ENCODE measurements at places on chromosomes 2 and 18.

- no peak for DNase-seq
These were observed 172.9 kb downstream of the CMPK2 start for GRCh38 chr2:6692819-6693218.

- DNase-seq: no peak
These were observed 21.7 kb downstream of the CLASP1 start for GRCh38 chr2:121627525-121628050.

GRCh38 chr2:113219889-113220641, 46.3 kb downstream of the PSD4 start:
- DNase-seq: no peak

DNA sequence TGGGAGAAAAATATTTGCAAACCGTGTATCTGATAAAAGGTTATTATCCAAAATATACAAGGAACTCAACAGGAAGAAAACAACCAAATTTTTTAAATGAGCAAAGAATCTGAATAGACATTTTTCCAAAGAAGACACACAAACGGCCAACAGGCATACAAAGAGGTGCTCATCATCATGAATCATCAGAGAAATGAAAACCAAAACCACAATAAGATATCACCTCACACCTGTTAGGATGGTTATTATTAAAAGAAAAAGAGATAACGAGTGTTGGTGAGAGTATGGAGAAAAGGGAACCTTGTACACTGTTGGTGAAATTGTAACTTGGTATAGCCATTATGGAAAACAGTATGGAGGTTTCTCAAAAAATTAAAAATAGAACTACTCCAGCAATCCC, 463.3 kb downstream of the IRS1 start:
- no peak for DNase-seq

GRCh38 chr18:13452871-13453680, 234.5 kb downstream of the LDLRAD4 start:
- no peak for DNase-seq

DNA sequence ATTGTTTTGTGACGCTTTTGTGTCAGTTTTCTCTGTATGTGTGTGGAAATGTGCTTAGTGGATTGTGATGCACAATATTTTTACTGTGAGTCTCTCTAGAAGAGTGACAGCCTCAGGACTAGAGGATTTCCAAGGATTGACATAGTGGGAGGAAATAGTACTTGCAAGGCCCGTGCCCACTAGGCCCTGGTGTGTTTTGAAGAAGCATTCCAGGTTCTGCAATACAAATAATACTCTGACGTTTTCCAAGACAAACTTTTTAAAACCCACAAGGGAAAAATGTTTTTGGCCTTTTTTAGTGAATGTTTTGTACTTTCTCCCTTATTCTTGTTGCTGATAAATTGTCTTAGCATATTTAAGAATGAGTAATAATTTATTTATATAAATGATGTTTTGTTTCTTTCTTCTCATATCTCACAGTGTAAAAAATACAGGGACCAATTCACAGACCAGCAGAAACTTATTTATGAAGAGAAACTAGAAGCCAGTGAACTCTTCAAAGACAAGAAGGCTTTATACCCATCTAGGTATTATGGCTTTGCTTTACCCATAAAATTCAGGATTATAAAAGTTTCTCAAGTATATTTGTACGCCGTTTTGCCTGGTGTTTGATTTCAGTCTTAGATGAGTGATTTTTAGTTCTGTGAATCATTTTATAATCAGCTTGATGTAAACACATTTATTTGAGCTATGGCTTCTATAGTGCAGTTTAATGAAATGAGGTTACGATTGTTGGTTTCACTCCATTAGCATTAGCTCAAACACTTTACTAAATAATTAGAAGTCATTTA, 165.6 kb downstream of the MYO1B start:
- DNase-seq: no peak

DNA sequence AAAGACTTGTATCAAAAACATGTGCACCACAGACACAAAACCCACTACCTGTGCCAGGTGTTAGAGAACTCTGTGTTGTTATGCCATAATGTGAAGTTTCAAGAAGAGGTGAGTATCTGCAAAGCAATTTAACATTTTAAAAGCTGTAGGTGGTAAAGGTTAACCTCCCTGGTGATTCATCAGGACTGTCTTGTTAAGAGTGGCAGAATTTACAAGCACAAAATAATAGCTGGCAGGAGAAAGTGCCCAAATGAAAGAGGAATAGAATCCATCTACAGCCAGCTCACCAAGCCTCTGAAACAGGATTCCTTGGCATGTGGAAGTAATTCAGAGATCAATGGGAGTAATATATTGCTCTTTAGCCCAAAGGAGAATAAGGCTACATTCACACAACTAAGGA, 230.7 kb downstream of the AFF3 start:
- no peak for DNase-seq

- no peak for DNase-seq
These were observed 8.7 kb downstream of the TMEM169 start for GRCh38 chr2:216090369-216090786.

- no peak for DNase-seq
These were observed 153.6 kb downstream of the MTCL1 start for GRCh38 chr18:8858888-8859511.

GRCh38 chr2:23385748-23386338, 864 bp downstream of the KLHL29 start:
- no peak for DNase-seq

- DNase-seq: no peak
These were observed 119.8 kb downstream of the PLB1 start for GRCh38 chr2:28615706-28616105.

- DNase-seq: no peak
These were observed 120.0 kb downstream of the DOCK10 start for GRCh38 chr2:224922142-224922727.

DNA sequence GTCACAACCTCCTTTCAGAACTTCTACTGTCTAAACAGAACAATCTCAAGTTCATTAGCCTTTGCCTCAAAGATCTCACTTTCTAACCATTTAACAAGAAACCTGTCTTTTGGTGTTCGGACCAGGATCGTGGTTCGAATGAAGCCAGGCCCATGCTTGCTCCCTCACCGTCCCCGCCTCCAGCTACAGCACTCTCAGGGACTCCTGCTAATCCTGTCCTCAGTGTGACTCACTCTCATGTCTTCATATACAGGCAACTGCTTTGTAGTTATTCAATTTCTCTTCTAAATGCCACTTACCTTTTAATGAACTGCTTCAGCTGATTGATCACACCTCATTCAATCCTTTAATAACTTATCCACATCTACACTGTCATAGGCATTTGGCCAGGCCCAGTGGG, 15.8 kb downstream of the SERTAD2 start:
- DNase-seq: no peak

DNA sequence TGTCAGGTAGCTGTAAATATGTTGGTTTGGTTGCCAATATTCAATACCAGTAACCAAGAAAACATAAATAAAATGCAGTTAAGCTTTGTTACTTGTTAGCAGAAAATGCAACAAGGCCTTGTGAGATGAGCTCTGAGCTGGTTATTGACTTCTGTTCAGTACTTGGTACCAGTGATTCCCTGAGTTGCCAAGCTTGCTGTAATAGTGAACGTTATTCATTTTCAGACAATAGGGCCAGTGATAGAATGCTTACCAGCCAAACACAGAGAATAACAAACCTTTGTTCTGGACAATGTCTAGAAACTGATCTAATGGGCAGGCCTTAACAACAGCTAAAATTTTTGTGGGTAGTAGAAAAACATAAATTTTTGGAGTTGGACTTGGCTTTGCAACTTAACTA, 29.5 kb downstream of the RASGRP3 start:
- no peak for DNase-seq

Data from stimulated activated CD8-positive, alpha-beta memory T cell treated with anti-CD3 and anti-CD28 coated beads, Interleukin-4, amount 100 ng/mL, for 4 hours (primary cell).